ENCODE measurements at places on chromosomes 3 and 15. TPM values are rescaled to one million over a fixed set of nuclear protein-coding genes. Genes with fewer than 3 reads are reported as not detected.

The SCAMP5 gene
- polyA plus RNA-seq = 26.5 TPM

The CELF6 gene
- not detected for polyA plus RNA-seq

The CSK gene
- polyA plus RNA-seq = 125 TPM

The GABRR3 gene
- polyA plus RNA-seq = not detected

The PDIA5 gene
- polyA plus RNA-seq = 23.0 TPM

The RBMS3 gene
- polyA plus RNA-seq = 0.46 TPM

The GPR62 gene
- polyA plus RNA-seq = not detected

The PATL2 gene
- polyA plus RNA-seq = 1.2 TPM

The TGM4 gene
- not detected for polyA plus RNA-seq

The ACKR4 gene
- 2.0 TPM for polyA plus RNA-seq

The HYAL3 gene
- polyA plus RNA-seq = 2.8 TPM

The DPPA4 gene
- polyA plus RNA-seq = not detected

The STT3B gene
- polyA plus RNA-seq = 10.8 TPM

The BFSP2 gene
- not detected for polyA plus RNA-seq

The PEX5L gene
- polyA plus RNA-seq = not detected

The LMOD3 gene
- not detected for polyA plus RNA-seq

The SCN11A gene
- polyA plus RNA-seq = 0.57 TPM

The C3orf85 gene
- 36.5 TPM for polyA plus RNA-seq

The RPLP1 gene
- 1,446 TPM for polyA plus RNA-seq

The ACTRT3 gene
- 1.4 TPM for polyA plus RNA-seq

The POC1A gene
- polyA plus RNA-seq = 15.8 TPM

The PLOD2 gene
- 13.6 TPM for polyA plus RNA-seq

The COX17 gene
- 267 TPM for polyA plus RNA-seq

The SPATA12 gene
- polyA plus RNA-seq = not detected

The SLC12A1 gene
- not detected for polyA plus RNA-seq

The CDHR4 gene
- not detected for polyA plus RNA-seq

The SYNM gene
- 0.69 TPM for polyA plus RNA-seq

The LRRC3B gene
- not detected for polyA plus RNA-seq

The SH2D7 gene
- polyA plus RNA-seq = 2.5 TPM

The FRMD5 gene
- 0.93 TPM for polyA plus RNA-seq

The FILIP1L gene
- polyA plus RNA-seq = 14.9 TPM

The ADGRG7 gene
- polyA plus RNA-seq = 7.4 TPM

The HESX1 gene
- polyA plus RNA-seq = 1.4 TPM

The VEPH1 gene
- polyA plus RNA-seq = 0.92 TPM

The FBXL22 gene
- 2.6 TPM for polyA plus RNA-seq

The GOLGA8S gene
- 0.03 TPM for polyA plus RNA-seq

The PLA2G4D gene
- under 0.01 TPM for polyA plus RNA-seq

The MLF1 gene
- 3.0 TPM for polyA plus RNA-seq
